ENCODE measurements at places on chromosomes 6 and 20.

GRCh38 chr6:13004601-13005000 is 288.0 kb downstream of the PHACTR1 start:
- no peak for DNase-seq

- DNase-seq = no peak
Observed at GRCh38 chr6:170437719-170438401, 115.2 kb downstream of the PSMB1 start.

DNA sequence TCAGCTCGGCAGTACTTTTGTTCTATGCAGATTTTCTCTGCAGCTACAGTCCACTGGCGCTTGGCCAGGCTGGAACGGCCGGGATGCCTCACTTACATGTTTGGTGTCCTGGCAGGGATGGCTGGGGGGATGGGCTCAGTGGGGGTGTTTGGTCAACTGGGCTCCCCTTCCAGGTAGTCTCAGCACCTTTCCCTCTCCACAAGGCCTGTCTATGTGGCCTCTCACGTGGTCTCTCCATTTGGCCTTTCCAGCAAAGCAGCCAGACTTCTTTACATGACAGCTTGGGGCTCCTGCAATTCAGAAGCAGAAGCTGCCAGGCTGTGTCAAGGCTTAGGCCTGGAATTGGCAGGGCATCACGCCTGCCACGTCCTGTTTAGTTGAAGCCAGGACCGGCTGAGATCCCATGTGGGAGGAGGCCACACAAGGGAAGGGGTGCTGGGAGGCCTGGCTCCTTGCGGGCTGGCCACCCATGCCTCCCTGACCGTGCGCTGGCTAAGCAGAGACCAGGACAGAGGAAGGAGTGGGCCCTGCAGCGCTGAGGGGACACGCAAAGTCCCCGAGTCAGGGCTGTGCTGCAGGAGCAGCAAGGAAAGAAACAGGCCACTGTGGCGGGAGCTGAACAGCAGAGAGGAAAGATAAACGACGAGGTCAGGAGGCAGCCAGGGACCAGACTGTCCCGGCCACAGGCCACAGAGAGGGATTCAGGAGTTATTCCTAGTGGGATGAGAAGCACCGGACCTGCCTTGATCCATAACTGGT is 38.9 kb downstream of the MGME1 start:
- DNase-seq = no peak

DNA sequence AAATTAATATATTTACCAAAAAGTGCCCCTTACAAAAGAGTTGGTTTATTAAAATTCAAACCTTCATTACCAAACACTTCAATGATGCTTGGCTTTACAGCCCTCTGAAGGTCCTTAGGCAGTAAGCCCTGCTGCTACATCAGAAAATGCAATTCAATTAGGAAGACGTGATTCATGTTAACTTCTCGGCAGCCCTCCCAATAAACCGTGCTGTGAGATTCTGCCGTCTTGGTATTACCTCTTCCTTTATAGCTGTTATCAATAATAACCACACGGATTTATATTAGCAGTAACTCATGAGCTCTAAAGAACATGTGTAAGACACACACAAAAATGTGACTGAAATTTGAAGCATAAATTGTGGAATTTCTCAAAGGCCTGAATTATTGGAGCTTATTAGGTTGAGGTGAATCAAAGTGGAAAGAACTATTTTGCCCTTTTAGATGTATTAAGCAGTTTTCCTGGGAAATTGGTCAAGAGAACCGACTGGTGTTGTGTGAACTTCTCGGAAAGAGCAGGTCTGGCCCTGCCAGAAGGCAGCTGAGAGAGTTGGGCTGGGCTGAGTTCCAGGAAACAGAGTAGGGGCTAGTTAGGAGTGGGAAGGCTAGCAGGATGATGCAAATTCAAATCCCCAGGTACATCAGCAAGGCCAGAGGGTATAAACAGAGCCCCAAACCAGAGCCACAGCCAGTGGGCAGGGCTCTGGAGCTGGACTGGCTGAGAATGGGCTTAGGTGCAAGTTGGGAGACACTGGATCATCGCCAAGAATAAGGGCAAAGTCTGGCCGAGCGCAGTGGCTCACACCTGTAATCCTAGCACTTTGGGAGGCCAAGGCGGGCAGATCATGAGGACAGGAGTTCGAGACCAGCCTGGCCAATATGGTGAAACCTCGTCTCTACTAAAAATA is 33.1 kb downstream of the FGD2 start:
- DNase-seq = no peak

GRCh38 chr20:47231382-47232039 is 125.0 kb downstream of the ZMYND8 start:
- no peak for DNase-seq

All from activated CD8-positive, alpha-beta memory T cell treated with anti-CD3 and anti-CD28 coated beads, Interleukin-2, amount 50 U/mL, for 4 hours (primary cell).